ENCODE measurements at places on chromosomes 16 and 17.

DNA sequence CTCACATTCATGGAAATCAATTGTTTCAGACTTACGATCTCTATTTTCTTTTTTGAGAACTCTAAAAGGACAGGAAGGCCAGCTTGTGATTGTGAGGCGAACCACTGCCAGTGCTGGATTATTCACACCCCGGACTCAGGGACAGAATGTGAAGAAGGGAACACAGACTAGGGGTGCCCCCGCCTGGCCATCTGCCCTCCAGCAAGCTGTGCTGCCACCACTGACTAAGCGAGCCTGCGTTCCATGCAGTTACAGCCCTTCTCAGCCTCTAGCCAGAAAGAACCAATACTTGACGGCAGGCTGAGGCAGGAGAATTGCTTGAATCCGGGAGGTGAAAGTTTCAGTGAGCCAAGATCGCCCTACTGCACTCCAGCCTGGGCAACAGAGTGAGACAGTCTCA is 2.8 kb downstream of the HAGH start:
- DNase-seq: no peak

- peak; percentile 10 for DNase-seq
Observed at GRCh38 chr16:85944572-85945423, 45.8 kb downstream of the IRF8 start.

- no peak for DNase-seq
Observed at GRCh38 chr17:20157001-20157310, 147.8 kb downstream of the SPECC1 start.

DNA sequence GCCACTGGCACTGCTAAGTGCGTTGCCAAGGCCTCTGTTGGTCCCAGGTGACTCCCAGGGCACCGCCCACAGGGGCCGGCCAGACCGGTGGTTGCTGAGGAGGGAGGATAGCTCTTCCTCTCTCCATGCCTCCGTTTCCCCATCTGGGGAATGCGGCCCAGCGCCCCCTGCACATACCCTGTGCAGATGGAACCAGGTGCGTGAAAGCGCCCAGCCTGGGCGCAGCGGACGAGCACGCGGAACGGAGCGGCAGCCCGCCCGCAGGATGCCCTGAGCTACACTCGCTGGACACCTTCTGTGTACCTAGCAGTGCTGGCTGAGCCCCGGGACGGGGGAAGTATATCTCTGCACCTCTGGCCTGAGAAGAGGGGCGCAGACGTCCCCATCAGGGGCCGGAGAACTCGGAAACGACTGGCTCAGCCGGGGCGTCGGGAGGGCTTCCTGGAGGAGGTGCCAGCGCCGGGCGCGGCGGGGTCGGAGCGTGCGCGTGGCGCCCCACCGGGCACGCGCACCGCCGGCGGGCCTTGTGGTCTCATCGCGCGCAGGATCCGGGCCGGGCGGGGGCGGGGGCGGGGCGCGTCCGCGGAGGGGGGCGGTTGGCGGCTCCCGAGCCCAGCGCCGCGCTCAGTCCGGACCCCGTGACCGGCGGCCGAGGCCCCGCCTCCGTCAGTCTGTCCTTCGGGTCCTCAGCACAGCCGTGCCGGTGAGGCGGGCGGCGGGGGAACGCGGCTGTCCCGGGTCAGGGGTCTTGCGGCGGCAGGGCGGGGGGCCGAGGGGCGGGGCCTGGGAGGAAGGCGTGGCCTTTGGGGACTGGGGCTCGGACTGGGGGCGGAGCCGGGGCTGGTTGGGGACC is at the start of the genes CCDC78 and HAGHL:
TSS of gene CCDC78 (minus strand) at position 6 of the 853 bp plus-strand sequence. CDS start 76 bp downstream, outside the sequence.
TSS of gene HAGHL (plus strand) at position 669 of the 853 bp plus-strand sequence. CDS start 404 bp downstream, outside the sequence.
- DNase-seq: peak; percentile 42

- no peak for DNase-seq
Observed at GRCh38 chr17:76094046-76094445, 9.5 kb downstream of the EXOC7 start.

- DNase-seq: no peak
Observed at GRCh38 chr17:29263916-29264315, 17.3 kb downstream of the CRYBA1 start.

DNA sequence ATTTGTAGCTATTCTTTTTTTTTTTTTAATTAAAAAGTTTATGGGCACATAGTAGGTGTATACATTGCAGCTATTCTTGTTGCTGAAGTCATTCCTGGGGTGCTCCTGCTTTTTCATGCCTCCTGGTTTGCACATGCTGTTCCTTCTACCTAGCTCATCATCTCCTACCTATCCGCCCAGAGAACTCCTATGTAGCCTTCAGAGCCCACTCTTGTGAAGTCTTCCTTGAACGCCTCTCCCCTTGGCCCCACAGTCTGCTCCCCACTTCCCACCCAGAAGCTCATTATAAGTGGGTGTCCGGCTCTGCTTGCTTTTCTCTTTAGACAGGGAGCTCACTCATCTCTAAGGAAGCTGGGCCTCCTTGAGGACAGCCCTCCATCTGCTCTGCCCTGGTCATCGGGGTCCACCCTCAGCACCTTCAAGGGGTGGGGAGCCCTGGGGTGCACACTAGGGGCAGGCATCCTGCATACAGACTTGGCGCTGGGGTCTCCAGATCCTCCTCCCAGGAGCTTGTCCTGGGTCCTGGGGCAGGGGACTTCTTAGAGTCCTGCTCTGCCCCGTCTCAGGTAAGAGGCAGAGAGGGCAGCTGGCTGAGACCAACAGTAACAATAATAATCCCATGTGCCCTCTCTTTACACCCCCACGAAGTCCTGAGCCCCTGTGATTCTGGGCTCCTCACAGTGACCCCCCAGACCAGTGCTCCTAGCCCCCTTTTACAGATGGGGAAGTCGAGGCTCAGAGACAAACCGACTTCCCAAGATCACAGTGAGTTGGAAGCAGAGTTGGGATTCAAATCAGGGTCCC is 3.5 kb upstream of the B9D1 start:
- DNase-seq: no peak

DNA sequence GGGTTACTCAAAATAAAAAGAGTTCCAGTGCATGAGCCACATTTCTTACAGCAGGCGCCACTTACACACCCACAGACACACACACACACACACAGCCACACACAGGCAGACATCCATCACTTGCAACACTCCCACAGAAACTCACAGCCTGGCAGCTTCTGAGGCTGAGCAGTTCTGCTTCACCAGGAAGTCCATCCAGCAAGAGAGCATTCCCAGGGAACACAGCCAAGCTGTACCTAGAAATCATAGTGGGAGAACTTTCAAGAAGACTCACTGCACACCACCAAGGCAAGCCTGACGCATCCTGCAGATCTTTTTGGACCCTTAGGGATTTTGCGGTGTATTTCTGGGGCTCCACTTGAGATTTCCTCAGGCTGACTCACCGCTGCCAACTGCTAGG is 140.9 kb upstream of the WSB1 start:
- DNase-seq: no peak

DNA sequence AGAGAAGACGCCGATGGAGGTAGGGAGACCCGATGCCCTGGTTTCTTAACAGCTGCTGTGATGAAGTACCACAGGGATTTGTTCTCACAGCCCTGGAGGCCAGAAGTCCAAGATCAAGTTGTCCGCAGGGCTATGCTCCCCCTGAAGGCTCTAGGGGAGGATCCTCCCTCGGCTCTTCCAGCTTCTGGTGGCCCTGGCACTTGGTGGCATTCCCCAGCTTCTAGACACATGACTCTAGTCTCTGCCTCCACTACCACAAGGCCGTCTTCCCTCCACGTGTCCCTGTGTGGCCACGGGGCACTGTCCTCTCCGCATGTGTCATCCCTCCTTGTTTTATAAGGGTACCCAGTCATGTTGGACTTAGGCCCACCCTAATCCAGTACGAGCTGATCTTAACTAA is 375.2 kb downstream of the SLC39A11 start:
- DNase-seq: no peak

GRCh38 chr16:87954361-87954760 is 3.1 kb downstream of the BANP start:
- no peak for DNase-seq

DNA sequence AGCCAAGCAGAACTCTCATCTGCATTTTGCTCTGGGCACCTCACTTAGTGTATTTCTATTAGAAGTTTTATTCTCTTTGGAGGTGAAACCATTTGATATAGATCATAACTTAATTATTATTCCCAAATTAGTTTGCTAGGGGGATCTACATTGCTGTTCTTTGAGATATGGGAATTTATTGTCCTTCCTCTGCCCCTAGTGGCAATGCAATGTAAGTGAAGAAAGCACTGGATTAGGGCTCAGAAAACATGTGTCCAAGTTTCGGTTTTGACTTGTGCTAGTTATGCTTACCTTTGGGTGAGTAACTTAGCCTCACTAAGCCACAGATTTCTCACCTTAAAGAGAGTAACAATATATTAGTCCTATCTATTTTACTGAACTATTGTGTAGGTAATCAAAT is 2.9 kb downstream of the KRT39 start:
- DNase-seq: no peak

DNA sequence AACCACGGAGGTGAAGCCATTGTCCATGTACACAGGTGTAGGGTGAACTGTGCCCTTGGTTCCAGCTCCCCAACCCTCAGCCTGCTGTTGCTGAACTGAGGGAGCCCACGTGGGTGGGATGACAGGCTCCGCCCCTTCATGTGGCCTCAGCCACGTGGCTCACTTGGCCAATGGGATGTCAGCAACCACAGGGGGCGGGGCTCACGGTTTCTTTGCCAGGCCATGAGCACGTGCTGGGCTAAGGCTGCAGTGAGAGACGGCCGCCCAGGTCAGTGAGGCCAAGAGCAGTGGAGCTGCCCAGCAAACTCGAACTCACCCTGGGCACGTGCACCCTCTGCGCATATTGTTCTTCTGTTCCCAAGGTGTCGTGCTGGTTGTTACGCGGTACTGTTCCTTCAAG is 282.6 kb downstream of the IRF8 start:
- DNase-seq: no peak

DNA sequence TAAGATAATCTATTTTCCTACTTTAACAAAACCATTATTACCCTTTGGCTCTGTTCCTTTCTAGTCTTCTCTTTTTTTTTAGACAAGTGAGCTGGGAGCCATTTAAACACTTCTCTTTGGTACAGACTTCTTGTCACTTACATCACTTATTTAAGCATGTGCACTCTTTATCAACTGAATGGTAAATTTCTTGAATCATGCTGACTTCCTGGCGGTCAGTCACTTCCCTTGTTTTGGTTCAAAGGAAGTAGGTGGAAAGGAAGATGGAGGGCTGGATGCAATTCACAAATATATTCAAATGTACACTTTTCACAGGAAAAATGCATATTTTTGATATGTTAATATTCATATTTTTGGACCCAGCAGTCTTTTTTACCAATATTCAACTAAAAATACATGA is 97.1 kb downstream of the ITFG1 start:
- DNase-seq: no peak

DNA sequence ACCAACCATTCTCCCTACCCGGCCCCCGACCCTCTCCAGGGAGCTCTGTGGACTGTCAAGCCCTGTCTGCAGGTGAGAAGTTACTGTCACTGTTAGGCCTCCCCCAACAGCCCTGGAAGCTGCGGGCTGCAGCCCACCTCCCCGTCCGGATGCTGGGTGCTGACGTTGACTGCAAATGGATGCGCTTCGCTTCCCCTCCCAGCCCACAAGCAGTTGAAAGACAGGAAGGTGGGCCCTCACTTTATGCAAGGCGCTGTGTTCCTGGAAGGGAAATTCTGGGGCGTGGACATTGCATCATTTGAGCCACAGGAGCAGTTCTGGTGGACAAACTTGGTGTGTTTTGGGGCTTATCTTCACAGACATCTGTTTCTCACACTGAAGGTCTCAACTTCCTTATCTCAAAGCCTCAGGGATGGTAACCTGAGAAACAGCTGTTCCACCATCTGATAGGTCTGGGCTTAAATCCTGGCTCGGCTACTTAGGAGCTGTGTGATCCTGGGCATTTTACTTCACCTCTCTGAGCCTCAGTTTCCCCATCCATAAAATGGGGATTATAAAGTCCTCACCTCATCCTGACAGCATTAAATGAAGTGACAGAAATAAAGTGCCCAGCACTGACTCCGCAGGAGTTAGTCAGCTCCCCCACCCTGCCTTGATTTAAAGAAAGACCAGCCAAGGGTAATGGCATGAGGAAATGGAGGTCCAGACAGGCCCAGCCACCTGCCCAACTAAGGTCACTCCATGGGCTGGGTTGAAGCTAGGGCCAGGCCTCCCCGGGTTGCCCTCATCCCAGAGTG is 4.6 kb upstream of the DRC7 start:
- peak; percentile 35 for DNase-seq

- DNase-seq: no peak
Observed at GRCh38 chr16:1026784-1027500, 45.4 kb downstream of the SOX8 start.

DNA sequence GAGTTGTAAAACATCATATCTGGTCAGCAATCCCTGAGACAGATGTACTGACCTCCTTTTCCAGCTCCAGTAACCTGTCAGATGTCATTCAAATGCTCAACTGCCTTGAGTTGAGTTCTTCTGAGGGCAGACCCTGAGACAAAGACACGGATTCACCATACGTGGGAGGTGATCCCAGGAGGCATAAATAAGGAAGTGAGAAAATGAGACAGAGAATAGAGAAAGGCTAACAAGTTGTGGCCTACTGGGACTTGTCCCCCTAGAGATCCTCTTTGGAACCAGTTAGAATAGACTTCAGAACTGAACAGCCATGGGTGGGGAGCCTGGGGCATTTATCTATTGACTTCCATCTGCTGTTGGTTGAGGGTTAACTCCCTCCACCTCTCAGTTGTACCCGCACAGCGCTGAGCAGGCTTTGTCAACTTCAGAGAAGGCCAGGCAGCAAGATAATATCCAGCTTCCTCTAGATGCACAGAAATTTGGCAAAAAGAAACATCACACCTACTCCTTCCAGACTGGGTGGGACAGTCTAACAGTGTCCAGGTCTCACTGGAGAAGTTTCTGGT is 123.0 kb upstream of the DYNLRB2 start:
- no peak for DNase-seq

GRCh38 chr17:1158879-1159278 is 20.9 kb downstream of the ABR start:
- DNase-seq: no peak

GRCh38 chr16:65125871-65126270 is 4.0 kb upstream of the CDH11 start:
- no peak for DNase-seq

DNA sequence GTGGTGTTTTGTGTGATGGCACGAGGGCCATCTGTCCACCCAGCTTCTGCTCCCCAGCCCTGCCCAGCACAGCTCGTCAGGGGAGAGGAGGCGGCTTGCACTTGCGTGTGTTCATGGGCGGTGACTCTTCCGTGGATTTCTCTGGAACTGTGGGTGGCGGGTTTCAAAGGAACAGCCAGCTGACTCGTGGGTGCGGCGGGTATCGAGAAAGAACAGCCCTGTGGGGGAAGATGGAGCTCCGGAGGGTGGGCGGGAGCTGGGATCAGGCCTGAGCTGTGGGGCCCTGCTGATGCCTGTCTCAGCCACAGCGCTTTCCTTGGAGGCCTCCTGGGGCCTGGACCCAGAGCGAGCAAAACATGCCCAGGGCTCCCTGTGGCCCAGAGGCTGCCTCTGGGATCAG is 13.2 kb downstream of the NAGPA start:
- DNase-seq: no peak

GRCh38 chr16:81029930-81030604 is 5.6 kb upstream of the ATMIN start:
- peak; percentile 23 for DNase-seq

- no peak for DNase-seq
Observed at GRCh38 chr16:66091471-66091891, 275.0 kb upstream of the CDH5 start.
